ENCODE measurements at places on chromosomes 6 and 20. TPM values are rescaled to one million over a fixed set of nuclear protein-coding genes. Genes with fewer than 3 reads are reported as not detected.

The CLIC1 gene
- 1,598 TPM for total RNA-seq

- no peak for DNase-seq
Observed at GRCh38 chr6:15987569-15987968, 141.3 kb upstream of the MYLIP start.

The RNF144B gene
- total RNA-seq = 37.7 TPM

DNA sequence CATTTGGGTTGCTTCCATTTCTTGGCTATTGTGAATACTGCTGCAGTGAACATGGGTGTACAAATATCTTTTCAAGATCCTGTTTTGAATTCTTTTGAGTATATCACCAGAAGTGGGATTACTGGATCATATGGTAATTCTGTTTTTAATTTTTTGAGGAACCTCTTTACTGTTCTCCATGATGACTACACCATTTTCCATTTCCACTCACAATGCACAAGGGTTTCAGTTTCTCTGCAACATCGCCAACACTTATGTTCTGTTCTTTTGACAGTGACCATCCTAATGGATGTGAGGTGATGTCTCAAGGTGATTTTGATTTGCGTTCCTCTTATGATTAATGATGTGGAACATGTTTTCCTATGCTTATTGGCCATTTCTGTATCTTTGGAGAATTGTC, 214.4 kb upstream of the ZFP64 start:
- DNase-seq = no peak

DNA sequence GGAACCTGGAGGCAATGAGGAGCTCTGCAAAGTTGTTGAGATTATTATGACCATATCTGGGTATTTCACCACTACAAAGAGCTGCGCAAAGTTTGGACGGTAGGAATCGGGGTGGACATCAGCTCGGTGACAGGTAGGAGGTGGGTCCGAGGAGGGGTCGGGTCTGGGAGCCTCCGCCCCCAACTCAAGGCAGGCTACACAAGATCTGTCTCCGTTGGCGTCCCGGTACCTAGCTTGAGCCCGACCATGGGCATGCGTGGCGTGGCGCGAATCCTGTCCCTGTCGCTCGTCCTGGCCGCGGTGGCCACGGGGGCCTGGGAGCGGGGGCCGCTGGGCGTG, 40.2 kb upstream of the ZNFX1 start:
- DNase-seq = no peak

- DNase-seq = no peak
Observed at GRCh38 chr20:58478141-58478805, 36.9 kb downstream of the APCDD1L start.

The SPTLC3 gene
- total RNA-seq = 8.3 TPM

DNA sequence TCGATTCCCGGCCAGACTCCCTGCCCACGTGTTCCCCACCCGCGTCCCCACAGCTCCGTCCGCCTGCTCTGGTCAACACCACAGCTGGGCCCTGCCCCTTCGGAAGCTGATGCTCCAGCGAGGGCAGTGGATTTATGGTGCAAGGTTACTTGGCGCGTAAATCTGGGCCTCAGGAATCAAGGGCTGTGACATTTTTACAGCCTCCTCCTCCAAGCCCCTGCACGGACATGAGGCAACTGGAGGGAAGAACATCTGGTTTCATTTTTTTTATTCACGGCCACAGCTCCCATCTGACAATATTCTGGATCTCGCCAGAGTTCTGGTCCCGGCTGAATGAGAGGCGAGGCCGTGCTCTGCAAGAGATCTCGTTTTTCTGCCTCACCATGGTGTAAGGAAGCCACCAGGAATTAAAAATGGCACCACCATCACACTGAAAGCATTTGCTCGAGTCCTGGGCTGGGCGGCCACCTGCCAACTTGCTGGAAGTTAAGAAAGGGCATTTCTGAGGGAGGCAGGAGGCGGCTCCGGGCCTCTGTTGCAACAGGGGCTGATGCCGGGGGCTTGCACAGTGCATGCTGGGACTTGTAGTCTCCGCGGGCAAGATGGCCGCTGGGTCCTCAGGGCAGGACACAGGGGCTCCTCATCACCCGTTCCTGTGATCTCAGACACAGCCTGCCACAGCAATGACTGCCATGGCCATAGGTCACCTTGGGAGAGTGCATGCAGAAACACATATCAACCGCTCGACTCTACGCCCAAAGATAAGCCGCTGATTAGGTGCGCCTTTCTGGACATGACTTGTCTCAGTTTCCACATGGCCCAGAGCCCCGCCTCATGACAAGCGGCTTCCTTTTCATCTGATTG, 148.5 kb downstream of the LY86 start:
- DNase-seq = no peak

The TAAR5 gene
- not detected for total RNA-seq

- no peak for DNase-seq
Observed at GRCh38 chr6:110430236-110430635, 14.9 kb upstream of the DDO start.

- no peak for DNase-seq
Observed at GRCh38 chr6:70107852-70108629, 194.8 kb downstream of the COL9A1 start.

- no peak for DNase-seq
Observed at GRCh38 chr20:23161244-23161891, 75.2 kb upstream of the CD93 start.

GRCh38 chr6:107152638-107153430, 37.5 kb upstream of the BEND3 start:
- DNase-seq = peak; percentile 68

- DNase-seq = peak; percentile 18
Observed at GRCh38 chr20:2914160-2914559, 40.9 kb downstream of the PTPRA start.

The PRSS35 gene
- 0.34 TPM for total RNA-seq

The ZBP1 gene
- total RNA-seq = not detected

GRCh38 chr6:148328876-148329555, 13.6 kb upstream of the SASH1 start:
- DNase-seq = no peak

- DNase-seq = peak; percentile 16
Observed at GRCh38 chr20:52859156-52859876, 112.8 kb upstream of the TSHZ2 start.

The RAB44 gene
- total RNA-seq = not detected

GRCh38 chr6:161828355-161828754, 554.5 kb upstream of the AGPAT4 start:
- DNase-seq = no peak

DNA sequence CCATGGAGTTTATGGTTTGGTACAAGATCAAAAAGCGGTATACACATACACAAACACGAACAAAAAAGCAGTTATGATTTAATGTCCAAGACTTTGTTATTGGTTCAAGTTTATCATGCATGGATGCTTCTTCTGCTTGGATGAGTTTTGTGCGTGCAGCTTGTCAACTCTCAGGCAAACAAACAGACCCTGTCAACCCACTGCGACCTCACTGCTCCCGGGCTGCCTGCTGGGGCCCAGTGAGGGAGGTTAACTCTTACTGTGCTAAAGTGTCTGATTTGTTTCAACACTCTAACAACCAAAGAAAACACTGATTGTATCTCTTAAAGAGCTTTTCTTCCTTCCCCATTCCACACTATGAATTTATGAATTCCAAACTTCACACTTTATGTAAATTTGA, 26.8 kb upstream of the DDR1 start:
- DNase-seq = no peak

The FABP7 gene
- 0.54 TPM for total RNA-seq

The FAM209B gene
- not detected for total RNA-seq

DNA sequence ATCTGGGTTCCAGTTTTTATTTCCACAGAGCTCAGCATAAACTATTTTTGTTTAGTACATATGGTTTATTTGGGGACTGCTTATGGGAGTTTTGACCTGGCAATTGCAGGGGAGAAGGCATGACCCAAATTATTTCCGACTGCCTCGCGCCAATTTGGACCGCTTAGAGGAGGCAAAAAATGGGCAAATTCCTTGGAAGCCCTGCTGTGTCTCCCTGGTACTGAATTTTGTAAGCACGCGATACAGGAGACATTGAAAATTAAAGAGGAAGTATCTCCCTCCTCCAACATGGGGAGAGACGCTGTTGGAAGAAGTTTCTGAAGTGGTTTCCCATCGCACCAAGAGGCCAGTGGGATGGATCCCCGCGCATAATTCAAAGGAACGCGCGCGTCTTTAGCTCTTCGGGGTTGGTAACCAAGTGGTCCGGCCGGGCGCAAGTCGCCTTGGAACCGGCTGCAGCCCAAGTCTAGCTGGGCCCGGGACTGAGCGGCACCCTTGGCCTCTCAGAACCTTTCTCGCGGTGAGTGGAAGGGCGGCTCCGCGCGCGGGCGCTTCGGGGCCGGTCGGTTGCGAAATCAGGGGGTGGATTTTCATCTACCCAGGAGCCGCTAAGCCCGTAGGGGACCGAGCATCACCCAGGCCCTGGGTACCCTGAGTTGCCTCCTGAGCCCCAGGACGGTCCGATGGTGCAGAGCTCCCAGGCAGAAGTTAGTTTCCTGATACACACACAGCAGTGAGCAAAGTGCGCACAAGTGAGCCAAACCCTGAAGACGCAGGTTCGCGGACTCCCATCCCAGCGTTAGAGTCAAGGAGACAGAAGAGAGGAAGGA, 6.2 kb downstream of the NKX2-2 start:
- DNase-seq = no peak

The DLL1 gene
- 0.49 TPM for total RNA-seq

The GSTA1 gene
- total RNA-seq = not detected

The ATP9A gene
- 37.1 TPM for total RNA-seq

DNA sequence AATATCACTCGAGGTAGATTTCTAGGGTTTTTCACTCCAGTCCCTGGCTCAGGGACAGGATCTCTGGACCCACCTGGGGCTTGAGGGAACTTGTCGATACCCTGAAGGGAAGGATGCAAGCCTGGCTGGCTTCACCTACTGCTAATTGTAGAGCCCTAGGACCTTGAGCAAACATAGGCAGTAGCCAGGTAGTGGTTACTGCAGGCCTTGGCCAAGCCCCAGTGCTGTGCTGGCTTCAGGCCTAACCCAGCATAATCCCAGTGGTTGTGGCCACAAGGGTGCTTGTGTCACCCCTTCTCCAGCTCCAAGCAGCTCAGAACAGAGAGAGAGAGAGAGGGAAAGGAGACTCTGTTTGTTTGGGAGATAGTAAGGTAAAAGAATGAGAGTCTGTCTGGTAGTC, 5.8 kb upstream of the MCM9 start:
- DNase-seq = no peak

The DEF6 gene
- 16.5 TPM for total RNA-seq

DNA sequence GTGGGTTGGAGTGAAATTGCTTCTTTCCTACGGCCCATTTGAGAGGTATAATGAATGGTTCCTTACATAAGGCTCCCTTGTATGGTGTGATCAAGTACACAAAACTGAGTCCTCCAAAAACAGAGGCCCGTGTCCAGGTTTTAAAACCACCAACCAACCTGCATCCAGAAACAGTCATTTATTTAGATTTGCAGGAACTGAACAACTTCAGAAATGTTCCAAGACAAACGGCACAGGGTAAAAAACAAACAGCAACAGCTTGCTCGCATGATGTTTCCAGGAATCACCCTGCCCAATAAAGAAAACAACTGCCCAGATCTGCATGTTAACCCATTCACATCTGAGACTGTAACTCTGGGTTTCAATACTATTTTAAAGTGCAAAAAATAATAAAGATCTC, 40.2 kb upstream of the TRAM2 start:
- no peak for DNase-seq

The SLC16A10 gene
- 0.14 TPM for total RNA-seq

GRCh38 chr20:57432862-57433491, 41.8 kb downstream of the RBM38 start:
- DNase-seq = no peak

DNA sequence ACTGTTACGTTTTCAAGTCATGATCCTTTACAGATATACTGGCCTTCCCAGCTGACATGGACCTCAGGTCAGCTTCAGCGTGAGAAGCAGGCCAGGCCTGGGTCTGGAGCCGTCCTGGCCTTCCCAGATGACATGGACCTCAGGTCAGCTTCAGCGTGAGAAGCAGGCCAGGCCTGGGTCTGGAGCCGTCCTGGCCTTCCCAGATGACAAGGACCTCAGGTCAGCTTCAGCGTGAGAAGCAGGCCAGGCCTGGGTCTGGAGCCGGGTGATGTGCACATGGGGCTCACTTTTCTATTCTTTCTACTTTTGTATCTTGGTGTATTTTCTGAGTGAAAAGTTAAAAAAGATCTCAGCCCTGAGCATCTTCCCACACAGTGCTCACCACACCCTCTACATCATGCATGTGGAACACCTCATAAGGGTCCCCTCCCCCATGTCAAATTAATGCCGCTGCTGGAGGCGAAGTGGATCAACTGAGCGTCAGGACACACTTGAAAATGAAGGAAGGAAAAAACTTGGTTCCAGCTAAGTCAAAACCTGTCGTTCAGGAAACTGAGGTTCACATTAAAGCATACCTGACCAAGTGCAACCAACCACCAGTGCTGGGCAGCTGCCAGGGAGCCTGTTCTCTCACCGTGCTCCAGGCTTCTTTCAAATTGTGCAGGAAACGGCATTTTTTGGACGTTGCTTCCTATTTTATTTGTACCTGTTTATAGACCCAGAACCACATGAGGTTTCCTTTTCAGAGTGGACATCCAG, 32.2 kb downstream of the KIF25 start:
- DNase-seq = no peak

The LY6G6C gene
- total RNA-seq = not detected

- no peak for DNase-seq
Observed at GRCh38 chr6:31900917-31901414, 920 bp downstream of the ZBTB12 start.

DNA sequence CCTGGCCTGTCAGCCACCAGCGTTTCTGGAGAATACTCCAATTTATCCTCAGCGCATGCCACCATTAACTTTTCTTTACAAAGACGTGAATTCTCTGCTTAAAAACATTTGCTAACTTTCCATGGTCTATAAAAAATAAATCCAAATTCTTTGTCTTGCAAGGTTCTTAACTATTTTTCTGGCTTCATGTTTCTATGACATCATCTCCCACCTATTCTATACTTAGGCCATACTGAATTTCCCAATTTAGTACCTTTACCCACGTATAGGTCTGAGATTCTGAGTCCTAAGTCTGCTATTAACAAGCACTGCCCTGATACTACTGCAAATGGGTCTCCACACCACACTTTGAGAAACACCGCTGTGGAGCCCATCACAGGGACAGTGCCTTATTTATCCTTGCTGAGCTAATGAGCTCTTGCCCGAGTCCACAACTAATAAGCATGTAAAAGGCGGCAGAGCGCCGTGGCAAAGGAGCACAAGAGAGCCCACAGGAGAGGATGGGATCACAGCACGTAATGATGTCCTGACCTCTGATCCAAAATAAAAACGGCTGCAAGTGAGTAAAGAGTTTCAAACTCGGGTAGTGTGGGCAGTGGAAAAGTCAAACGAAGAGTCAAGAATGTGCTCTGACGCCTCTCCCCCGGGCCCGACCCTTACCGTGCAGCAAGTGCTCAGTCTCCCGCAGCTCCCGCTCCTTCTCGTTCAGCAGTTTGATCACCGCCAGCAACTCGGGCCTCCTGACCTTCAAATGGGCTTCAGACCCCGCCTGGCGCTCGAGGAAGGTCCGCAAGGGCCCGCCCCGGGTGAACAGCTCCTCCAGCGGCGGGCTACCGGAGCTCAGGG, 519 bp downstream of the MTRF1L start:
- DNase-seq = no peak

The PPIL4 gene
- total RNA-seq = 24.2 TPM

GRCh38 chr20:6485351-6485750, 282.1 kb upstream of the BMP2 start:
- DNase-seq = no peak

The KAT14 gene
- 22.3 TPM for total RNA-seq

GRCh38 chr6:137968455-137968804, 101.4 kb downstream of the TNFAIP3 start:
- DNase-seq = no peak

The KHDC1L gene
- not detected for total RNA-seq

- DNase-seq = no peak
Observed at GRCh38 chr6:46900266-46900665, 21.5 kb downstream of the ADGRF5 start.

Data from Caki2 (cell line).